ENCODE measurements at places on chromosomes 2 and 18. TPM values are rescaled to one million over a fixed set of nuclear protein-coding genes. Genes with fewer than 3 reads are reported as not detected.

DNA sequence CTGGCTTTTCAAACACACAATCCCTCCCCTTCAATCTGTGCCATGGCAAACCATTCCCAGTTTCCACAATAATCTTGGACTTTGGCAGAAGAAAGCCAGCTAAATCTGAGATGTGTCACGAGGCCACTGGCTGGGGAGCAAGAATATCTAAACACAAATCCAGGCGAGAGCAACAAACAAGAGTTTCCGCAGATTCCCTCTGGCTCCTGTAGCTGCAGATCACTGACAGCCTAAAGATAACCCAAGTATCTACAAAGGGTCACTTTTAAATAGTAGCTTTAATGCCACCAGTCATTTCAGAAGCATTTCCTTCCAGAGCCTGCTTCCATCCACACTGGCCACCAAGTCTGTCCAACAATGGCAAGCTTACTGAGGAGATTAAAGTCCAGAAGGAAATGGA is 86.9 kb downstream of the ACVR1 start:
- DNase-seq = no peak

GRCh38 chr2:589281-590130 is 87.7 kb downstream of the TMEM18 start:
- no peak for DNase-seq

- no peak for DNase-seq
Measured at GRCh38 chr2:5250482-5250881, 441.7 kb upstream of the SOX11 start.

DNA sequence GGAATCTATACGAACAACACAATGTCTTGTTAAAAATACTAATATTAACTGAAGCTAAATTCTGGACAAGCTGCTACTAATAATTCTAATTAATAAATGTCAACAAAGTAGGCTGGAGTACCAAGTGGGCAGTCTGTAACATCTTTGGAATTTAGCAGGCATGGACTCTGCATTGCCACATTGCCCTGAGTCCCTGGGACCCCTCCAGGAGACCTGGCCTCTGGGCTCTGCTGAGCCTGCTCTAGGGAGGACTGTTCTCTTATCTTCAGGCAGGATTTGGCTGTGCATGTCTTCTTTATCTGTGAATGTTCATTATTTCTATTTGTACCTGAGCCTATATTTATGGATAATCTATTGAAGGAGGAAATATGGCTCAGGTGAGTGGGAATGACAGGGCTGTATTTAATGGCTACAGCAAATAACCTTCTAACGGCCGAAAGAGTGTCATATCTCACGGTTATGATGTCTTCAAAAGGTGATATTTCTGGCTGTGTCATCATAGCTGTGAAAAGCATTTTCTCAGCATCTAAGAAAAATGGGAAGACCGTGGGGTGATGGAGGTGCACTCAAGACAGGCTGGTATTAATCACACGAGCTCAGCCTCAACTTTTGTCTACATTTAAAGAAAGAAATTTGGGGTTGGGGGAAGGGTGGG is 28.6 kb upstream of the SETBP1 start:
- DNase-seq = no peak

DNA sequence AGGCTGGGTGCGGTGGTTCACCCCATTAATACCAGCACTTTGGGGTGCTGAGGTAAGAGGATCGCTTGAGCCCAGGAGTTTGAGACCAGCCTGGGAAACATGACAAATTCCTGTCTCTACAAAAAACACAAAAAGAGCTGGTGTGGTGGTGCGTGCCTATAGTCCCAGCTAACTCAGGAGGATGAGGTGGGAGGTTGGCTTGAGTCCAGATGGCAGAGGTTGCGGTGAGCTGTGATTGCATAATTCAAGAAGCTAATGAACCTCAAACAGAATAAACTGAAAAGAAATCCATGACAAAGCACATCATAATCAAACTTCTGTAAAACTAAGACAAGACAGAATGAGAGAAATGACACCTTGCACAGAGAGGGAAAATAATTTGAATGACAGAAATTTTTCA is 54.8 kb downstream of the SEMA4F start:
- DNase-seq = no peak

DNA sequence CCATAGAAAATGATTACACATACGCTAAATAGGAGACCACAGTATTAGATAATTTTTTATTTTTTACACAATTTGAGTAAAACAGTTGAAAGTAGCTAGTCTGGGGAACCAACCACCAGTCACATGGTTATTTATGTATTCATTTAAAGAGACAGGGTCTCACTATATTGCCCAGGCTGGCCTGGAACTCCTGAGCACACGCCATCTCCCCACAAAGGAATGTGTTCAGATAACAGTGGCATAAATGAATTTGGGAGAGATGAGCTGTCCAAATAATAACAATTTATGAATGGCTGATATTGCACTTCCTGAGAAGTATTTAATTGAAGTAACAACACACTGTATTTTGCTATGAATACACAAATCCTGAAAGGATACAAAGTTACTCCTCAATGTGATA is 39.7 kb downstream of the KIDINS220 start:
- no peak for DNase-seq

DNA sequence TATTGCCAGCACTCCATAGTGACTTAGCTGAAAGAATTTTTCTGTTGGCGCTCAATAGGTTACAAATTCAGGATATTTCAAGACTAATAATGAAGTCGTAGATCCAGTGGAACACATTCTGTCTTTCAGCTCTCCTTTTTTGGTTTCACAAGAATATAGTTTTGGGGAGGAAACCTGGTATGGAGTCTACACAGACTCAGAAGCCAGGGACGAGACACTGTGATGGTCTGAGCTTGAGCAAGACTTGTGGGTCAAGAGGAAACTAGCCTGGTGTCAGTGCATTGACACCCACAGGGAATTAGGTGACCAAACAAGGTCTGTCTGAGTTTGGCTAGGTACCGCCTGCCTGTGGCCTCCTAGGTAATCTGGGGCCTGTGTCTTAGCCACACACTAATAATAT is 26.9 kb downstream of the ARL4C start:
- DNase-seq = no peak

DNA sequence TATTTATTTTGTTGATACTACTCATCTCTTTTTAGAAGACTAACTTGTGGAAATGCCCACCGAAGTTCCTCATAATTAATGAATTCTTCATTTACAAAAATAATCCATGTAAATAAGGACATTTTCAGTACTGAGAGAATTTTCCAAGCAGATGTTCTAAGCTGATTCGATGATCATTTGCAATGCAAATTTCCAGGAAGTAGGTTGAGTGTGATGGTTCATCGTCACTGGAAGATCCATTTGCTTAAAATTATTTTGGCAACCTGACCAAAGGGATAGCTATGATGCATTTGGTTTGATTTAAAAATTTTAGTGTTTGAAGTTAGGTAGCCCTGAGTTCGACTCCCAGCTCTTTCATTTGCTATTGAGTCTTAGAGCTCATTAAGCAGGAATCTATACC is 257.3 kb upstream of the RASGRP3 start:
- no peak for DNase-seq

DNA sequence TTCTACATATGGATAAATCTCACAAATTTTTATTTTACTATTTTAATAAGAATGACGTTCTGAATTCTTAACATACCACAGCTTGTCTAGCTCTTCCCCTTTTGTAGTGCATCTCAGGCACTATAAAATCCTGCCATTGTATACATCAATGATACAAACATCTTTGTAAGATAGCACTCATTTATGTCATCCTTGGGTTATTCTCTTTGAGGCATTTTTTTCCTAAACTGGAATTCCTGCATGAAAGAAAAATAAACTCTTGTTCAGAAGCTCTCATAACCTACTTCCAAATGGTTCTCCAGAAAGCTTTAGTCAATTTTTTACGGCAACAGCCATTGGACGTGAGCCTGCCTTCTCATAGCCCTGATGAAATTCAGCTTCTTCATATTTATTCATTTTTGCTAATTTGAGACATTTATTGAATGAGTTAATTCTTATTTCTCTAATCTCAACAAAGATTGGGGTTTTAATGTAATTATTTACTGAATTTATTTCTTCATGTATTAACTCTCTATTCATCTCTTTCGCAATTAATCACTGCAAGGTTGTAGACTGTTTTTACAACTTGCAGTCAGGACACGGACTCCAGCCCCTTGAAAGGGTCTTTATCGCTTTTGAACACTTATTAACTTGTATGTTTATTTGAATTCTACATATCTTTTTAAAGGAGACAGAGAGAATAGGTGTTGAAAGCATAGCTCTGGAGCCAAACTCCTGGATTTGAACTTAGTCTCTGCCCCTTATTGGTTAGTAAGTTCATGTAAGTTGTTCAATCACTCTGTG is 57.6 kb upstream of the PARD3B start:
- DNase-seq = no peak

DNA sequence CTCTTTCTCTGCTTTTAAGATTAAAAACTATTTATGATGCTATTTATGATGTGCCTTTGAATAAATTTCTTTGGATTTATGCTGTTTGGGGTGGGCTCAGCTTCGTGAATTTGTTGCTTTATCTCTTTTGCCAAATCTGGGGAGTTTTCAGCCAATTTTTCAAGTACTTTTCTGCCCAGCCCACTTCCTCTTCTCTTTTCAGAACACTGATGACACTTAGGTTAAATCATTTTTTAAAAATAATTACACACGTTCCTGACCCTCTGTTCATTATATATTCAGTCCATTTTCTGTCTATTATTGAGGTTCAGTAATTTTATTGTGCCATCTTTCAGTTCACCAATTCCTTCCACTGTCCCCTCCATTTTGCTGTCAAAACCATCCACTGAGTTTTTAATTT is 14.8 kb upstream of the BCL2L11 start:
- no peak for DNase-seq

GRCh38 chr18:10226971-10227370 is 227.5 kb upstream of the APCDD1 start:
- no peak for DNase-seq

DNA sequence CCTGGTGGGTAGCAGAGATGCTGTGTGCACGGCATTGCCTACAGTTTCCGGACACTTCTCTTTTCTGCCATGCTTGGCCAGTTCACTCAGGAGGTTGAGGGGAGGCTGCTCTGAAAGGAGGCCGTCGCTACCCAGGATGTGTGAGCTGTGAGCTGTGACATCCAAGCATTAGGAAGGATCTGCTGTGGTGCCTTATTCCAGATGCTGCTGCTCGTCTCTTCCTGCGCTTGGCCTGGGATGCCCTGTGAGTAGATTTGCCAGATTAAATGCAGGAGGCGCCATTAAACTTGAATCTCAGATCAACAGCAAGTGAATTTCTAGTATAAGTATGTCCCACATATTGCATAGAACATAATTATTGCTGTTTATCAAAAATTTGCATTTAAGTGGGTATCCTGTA is 124.2 kb upstream of the SIX3 start:
- no peak for DNase-seq

DNA sequence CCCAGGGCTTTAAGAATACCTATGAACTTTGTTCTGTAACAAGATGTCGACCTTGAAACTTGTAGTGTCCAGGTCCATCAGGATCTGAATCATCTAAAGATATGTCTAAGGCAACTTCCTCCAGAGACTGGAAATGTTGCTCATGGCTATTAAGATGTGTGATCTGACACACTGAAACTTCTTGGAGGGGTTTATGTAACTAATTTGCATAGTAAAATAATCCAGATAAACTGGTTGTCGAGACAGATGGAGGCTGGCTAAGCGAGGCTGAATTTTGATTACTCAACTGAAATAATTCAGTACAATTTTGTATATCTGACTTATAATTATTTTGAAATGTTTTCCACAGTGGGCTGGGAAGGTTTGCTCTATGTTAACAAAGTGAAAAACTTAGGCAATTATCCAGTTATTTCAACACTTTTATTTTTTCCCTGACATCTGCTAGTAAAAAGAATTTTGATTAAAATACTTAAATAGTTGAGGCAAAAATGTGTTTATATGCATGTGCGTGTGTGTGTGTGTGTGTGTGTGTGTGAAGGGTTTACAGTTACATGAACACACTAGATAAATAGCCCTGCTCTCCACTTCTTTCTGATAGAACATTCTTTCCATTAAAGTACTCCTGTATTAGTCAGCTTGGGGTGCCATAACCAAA is 11.4 kb upstream of the MAP3K20 start:
- no peak for DNase-seq

DNA sequence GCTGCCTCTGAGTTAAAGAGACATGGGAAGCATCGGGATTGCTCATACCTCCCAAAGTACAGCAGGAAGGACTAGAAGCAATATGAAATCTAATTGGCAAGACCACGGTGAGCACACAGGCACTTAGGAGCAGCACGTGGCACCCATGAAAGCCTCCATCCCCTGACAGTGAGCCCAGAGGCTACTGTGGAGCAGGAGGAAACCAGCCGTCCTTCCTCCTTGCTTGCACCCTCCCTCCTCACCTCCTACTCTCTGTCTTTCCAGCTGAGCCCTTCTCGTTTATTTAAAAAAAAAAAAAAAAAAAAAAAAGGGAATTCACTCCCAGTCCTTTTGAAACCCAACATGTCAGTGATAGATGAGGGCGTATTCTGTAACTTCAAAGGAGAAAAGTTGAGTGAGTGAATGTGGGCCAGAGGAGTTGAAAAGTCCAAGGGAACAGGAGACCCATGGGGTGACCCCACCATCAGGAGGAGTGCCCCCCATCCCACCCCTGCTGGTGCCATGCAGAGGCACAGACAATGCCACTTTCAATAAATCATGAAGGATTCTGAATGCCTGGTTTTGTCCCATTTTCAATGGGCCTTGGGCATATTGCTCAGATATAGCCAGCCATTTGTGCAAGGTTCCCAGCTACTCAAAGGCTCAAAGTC is 96.6 kb upstream of the ALPP start:
- no peak for DNase-seq

DNA sequence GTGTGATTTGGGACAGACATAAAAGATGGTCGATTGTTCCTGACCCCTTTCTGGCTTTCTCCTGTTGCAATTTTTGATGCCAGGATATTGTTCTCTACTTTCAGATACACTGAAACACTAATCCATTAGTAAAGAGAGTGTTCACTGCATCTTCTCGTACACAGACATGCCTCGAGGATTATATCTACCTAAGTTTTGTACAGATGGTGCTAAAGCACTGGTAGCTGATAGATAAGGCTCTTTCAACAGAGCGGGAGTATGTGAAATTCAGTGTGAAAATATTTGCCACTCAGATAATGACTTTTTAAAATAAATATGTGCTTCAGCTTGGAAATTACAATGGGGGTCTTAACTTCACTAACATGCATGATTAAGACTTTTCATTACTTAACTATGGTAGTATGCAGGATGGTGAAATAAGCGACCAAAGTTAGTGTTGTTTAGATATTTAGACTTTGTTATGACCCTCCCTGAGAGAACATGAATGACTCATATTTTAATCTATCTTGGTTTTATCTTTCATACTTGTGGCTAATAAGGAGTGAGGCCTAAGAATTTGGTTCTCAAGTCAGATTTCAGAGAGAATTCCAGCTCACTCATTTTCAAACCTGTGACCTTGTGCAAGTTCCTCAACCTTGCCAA is 474.9 kb downstream of the NRXN1 start:
- DNase-seq = no peak

ALK gene
- not detected for polyA plus RNA-seq

MC5R gene
- not detected for polyA plus RNA-seq

KIDINS220 gene
- 40.0 TPM for polyA plus RNA-seq

C2orf92 gene
- 2.6 TPM for polyA plus RNA-seq

DUSP2 gene
- 2.2 TPM for polyA plus RNA-seq

HOXD1 gene
- polyA plus RNA-seq = not detected
